Karpas-422 (cell line): ENCODE measurements at places on chromosomes 4 and X.

- no peak for DNase-seq
Observed at GRCh38 chrX:16643176-16643575, 6.8 kb upstream of the S100G start.

- DNase-seq = no peak
Observed at GRCh38 chr4:148431401-148431800, 10.8 kb downstream of the NR3C2 start.

GRCh38 chr4:75490155-75490554, 24.0 kb downstream of the RCHY1 start:
- DNase-seq = no peak

- peak; percentile 67 for DNase-seq
Observed at GRCh38 chr4:145177906-145178538, 2.4 kb downstream of the OTUD4 start.

GRCh38 chr4:26185436-26185835, 135.4 kb upstream of the RBPJ start:
- DNase-seq = no peak

DNA sequence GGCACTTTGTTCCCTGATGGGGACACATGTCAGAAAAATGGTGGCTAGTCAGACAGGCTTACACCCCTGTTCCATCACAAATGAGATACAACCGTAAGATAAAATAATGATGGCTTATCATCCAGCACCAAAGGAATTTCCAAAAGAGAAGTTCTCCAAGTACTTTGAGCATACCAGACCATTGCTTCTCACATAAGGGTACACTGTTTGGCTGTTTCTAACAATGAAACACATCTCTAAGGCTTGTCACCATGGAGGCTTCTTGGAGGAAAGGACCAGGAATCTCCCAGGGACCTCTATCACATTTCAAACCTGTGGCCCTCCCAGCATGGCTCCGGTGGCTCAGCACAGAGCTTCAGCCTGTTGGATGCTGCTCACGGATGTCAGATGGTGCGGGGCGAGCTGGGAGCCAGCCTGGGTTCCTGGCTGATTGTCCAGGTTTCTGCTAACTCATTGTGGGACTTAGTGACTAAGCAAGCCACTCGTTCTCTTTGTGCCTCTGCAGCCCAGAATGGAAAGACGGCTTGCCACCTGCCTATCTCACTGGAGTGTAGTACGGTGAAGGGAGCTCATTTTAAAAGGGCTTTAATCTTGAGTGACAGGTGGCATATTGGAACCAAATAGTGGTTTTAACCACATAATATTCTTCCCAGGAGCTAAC, 54.5 kb downstream of the FHDC1 start:
- no peak for DNase-seq

DNA sequence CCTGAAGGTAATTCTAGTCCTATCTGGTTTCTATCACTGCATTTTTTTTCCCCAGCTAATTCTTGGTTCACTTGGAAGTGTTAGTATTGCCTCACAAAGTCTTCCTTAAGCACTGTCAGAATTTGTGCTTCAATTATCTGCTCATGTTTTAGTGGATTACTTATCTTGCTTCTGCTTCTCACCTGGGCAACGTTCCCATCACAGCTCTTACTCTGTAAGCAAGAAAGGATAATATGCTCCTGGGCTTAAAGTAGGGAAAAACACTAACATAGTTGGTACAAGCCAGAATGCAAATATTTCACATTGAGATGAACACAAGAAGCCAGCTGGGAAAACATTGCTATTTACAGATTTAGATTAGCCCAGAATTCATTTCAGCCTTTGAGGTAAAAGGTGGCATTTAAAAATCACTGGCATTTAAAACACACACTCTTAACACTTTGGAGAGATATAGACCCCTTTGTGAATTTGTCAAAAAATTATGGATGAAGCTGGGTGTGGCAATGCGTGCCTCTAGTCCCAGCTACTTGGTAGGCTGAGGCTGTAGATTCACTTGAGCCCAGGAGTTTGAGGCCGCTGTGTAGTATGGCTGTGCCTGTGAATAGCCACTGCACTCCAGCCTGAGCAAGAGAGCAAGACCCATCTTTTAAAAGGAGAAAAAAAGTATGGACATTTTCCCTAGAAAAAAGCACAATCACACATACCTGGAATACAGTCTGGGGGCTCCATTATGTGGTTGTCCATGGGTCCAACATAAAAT, 6.6 kb upstream of the PTPN13 start:
- DNase-seq = no peak

DNA sequence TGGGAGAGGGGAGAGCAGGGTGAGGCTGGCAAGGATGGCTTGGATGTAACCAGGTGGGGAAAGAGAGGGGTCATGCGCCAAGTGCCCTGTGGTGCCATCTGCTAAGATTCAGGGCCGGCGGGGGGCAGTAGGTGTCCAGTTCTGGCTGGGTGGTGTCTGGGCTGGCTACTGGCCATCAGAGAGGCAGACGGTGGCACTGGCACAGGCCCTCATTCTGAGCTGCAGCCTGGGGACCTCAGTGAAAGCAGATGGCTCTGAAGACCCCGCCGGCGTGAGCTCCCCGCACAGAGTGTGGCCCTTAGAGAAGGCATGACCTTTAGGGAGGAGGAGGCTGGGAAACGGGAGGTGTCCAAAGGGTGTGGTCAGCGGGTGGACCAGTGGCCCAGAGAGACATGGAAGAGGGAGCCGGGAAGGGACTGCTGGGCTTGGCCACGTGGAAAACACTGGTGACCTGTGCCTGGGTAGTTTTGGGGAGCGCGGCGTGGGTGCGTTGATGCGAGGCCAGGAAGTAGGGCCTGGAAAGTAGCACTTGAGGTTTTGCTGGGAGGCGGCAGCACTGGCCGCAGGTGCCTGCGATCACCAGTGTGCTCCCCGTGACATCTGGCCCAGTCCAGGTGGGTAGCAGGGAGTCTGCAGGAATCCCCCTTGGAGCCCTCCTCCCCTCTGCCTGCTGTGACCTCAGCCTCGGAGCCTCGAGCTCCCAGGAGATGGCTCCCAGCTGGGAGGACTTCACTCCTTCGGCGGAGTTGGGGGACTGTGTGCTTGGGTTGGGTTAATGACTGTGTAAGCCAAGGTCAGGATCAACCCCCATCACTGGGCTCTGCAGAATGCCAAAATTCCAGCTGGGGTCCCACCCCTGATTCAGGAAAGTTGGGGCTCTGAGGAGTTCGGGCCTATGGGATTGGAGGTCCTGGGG, 9.3 kb upstream of the SH3TC1 start:
- no peak for DNase-seq

DNA sequence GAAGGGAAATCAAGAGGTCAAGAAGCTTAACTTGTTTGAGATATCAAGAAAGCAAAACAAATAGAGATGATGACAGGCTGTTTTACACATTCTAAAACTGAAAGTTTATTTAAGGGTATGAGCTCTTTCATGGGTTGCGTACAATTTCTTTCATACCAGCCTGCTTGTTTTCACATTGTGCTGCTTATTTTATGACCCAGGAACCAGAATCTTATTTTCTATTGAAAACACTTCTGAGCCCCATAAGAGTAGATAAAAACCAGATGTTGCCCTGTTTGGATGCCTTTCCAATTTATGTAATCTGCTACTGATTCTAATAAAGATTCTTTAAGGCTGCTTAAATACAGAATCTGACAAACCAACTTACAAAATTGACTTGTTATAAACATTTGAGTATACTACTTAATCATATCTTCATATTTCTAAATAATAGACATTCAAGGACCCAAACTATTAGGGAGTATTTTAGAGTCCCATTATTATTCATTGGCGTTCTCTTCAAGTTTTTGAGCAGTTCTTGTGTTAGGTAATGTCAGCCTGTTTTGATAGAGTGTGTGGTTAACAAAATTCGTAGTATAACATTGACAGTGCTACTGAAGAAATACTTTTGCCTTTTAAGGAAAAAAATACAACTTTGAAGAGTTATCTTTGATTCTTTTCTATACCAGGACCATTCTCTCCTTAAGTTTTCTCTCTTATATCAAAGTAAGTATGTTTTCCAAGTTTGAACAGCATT, 74.4 kb downstream of the PDLIM5 start:
- DNase-seq = no peak

GRCh38 chrX:66163447-66163846, 600 bp upstream of the HEPH start:
- no peak for DNase-seq

GRCh38 chr4:163988865-163989264, 494.4 kb downstream of the TMA16 start:
- no peak for DNase-seq

DNA sequence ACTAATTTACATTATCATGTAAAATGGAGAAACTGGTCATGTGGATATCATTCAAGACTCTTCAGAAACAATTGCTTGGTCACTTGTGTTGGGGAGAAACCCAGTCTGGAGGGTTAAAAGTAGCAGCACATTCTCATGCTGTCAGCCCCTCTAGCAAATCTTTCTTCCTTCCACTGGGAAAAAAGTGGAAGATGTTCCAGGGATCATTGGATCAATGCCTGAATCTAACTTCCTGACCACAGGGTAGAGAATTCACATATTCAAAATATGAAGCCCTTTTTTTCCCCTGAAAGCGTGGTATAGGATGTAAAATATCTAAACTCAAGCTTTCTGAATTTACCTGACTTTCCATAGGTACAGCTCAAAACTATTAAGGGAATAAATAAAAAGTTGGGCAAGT, 98.0 kb downstream of the CXCL13 start:
- no peak for DNase-seq

GRCh38 chr4:183843248-183843671, 61.8 kb upstream of the STOX2 start:
- DNase-seq = no peak

- no peak for DNase-seq
Observed at GRCh38 chrX:70301716-70302115, 11.8 kb downstream of the KIF4A start.

DNA sequence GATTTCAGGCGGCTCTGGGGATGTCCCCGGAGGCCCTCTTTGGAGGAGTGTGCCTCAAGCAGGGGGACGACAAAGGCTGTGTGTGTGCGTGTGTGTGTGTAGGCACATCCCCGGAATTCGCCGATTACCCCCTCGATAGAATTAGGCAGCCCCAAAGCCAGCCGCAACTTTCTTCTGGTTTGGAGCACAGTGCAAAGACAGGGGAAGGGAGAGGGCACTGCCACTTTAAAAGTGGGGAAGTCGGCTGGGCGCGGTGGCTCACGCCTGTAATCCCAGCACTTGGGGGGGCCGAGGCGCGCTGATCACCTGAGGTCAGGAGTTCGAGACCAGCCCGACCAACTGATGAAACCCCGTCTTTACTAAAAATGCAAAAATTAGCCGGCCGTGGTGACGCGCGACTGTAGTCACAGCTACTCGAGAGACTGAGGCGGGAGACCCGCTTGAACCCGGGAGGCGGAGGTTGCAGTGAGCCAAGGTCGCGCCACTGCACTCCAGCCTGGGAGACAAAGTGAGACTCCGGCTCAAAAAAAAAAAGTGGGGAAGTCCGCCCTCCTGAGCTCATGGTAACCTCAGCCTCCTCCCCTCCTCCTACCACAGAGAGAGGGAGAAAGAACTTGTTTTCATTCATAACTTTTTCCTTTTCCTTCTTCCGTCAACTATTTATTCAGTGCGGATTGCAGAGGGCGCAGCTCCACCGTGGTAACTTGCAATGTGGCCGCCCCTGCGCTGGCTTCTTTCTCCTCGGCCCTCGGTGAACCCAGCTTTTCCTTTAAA, 2.4 kb downstream of the SPRY1 start:
- DNase-seq = no peak

DNA sequence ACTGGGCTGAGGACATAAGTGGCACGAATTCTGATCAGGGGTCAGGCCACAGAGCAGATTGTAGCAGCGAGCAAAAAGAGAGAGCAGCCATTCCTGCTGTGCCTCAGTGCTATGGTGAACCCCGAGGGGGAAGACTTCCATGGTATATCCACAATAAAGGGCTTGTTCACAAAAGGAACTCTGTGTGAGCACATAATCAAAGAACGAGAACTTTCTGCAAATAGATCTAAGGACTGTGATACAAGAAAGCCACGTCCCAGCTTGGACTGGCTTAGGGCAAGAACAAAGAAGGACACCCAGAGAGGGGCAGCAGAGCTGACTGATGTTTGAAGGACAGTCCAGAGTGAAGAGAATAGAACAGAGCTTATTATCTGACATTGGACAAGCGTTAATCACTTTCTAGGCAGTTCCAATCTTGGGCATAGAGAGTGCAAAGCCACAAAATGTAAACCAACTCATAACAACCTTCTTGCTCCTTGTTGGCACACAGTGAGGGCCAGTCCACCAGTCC, 24.0 kb downstream of the PPEF2 start:
- DNase-seq = no peak

DNA sequence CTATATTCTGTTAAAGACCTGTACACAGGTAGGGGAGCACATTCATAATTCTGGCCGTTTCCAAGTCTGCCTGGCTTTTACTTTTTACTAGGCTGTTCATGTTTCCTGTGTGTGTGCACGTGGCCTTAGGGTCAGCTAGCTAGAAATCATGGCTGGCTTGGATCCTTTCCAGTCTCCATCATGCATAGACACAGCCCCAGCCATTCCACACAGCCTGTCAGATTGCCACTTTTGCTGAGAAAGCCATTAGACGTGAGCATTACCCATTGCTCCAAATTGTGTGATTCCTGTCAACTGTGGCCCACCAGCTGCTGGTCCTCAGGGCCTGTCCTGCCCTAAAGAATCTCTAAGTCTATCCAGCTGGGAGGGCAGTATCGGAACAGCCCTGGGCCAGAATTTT, 11.4 kb upstream of the SORCS2 start:
- no peak for DNase-seq

DNA sequence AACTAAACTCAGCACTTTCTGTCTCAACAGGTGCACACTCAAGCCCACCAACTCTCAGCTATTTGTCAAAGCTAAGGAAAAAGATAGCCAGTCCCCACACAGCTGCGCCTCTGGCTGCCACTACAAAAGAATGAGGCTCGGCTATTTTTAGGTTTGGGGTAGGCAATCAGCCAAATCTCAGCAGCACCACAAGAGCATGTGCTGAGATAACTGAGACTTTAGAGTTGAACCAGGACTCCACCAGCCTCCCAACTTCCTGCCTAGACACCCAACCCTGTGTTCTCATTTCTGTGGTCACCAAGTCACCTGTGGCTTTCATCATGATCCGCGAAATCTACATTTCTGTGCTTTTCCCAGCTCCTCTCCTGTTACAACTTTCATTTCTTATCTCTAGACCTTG, 28.0 kb downstream of the DMD start:
- peak; percentile 86 for DNase-seq

- DNase-seq = no peak
Observed at GRCh38 chr4:21900211-21900610, 48.4 kb downstream of the KCNIP4 start.
